Stimulated activated CD8-positive, alpha-beta memory T cell treated with anti-CD3 and anti-CD28 coated beads, Interleukin-4, amount 100 ng/mL, for 4 hours (primary cell): ENCODE measurements at places on chromosomes 11 and 22.

DNA sequence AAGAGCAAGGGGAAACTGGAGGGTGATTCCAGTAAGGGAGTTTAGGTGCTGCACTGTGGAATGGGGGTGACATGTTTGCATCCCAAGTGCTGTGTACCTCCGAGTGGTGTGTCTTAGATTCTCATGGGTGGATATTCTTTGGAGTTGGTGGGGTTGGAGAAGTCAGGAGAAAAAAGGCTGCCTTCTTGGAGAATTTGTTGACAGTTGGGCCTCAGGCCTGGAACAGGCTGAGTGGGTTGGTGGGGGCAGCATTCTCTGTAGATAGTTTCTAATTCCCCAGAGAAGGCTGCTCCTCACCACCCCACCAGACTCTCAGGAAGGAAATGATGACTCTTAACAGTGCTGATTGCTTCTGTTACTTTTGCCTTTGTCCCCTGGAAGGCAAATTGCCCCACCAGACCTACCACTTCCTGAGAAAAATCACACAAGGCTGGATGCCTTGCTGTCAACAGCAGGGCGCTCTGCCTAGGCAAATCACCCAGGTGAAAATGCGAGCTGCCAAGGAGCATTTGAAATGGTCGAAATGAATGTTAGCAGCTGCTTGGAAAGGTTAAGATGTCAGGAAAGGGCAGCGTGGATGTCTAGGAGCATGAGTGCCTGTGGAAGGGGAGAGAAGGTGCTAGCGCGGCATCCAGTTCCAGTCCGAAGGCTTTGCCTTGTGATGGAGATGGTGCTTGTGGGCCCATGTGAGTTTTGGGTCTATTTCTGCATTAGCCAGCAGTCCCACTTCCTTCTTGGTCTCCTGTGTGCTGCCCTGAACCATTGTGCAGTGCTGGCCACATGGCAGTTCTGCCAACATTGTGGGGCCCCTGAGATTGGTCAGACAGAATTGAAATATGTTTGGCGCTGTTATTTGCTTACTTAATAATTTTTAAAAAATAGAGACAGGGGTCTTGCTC lies 29.7 kb upstream of the SORL1-AS1 start:
- DNase-seq = no peak

DNA sequence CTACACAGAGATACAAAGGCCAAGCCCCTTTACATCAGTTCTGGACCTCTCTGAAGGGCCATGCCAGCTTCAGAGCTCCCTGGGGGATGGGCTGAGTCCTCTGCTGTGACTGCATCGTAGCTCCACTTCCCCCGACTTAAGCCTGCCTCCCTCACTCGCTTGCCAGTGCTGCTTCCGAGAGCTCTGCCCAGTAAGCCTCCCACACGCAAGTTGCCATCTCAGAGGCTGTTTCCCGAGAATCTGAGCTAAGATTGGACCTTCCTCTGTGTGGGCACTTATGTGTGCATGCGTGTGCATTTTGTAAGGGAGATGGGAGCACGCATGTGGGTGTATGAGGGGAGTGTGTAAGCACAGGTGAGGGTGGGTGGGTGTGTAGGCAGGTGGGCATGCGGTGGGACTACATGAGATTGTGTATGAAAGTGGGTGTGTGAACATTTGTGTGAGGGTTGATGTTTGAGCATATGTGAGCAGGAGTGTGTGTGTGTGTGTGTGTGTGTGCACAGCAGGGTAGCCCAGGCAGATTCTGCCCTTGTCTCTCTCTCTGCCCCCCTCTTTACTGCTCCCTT lies 163.0 kb upstream of the SYT13 start:
- DNase-seq = no peak

DNA sequence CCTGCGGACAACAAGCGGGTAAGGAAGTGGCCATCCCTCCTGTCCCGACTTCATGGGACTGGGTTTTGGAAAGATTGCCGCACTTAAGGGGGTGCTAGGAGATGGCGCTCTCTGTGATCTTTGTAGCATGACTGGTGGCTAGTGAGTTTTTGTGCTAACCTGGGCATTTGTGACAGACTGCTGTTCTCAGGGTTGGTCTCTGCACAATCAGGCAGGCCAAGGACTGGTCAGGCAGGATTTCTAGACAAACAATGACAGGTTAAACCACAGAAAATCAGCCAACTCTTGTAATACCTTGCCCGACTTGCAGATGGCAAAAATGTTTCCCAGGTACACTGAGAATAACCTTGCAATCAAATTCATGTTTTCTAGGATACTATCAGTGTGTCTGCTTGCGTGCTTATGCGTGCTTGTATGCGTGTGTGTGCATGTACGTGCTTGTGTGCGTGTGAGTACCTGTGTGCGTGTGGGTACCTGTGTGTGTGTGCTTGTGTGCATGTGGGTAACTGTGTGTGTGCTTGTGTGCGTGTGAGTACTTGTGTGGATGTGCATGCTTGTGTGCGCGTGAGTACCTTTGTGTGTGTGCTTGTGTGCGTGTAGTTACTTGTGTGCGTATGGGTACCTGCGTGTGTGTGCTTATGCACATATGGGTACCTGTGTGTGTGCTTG lies 25.6 kb upstream of the SORL1-AS1 start:
- no peak for DNase-seq

GRCh38 chr11:80980227-80980626 lies 1539.4 kb upstream of the TENM4 start:
- DNase-seq = no peak

- no peak for DNase-seq
Observed at GRCh38 chr11:83158357-83158786, 1.4 kb downstream of the PCF11 start.

GRCh38 chr11:64316672-64317324 lies 561 bp downstream of the TRMT112 start:
- no peak for DNase-seq

- DNase-seq = no peak
Observed at GRCh38 chr11:65559951-65560537, 1.9 kb upstream of the LTBP3 start.
